ENCODE measurements at places on chromosomes 7 and 10. TPM values are rescaled to one million over a fixed set of nuclear protein-coding genes. Genes with fewer than 3 reads are reported as not detected.

Gene STRA8
- total RNA-seq, result not detected

Gene LRRC18
- total RNA-seq, result not detected

Gene FAM200A
- total RNA-seq, result 8.1 TPM

Gene KAT6B
- total RNA-seq, result 50.2 TPM

Gene IFIT2
- 14.1 TPM for total RNA-seq

DNA sequence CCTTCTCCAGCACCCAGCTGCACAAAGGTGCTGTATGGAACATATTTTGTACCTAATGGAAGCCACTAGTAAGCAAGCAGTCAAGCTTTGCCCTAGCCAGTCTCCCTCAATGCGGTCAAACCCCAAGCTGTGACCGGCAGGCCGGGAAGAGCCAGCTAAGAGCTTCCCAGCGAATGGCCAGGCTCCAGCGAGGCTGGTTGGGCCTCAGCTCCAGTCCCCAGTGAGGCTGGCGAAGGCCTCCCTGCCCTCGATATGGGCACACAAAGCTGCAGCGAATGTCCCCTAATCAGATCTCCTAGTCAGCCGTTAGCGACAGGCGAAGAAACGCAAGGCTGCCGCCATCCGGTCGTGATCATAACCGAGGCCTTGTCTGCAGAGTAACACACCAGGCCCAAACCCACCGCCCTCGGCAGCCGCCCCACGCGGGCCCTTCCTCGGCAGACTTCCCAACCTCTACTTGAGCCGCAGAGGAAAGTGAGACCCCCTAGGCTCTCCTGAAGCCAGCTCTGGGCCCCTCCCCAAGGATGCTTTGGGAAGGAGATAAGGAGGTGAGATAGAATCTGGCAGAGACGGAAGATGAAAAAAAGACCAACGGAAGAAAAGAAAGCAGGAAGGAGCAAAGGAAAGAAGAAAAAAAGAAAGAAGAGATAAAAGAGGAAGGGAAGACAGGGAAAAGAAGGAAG is 3.1 kb upstream of the HOXA9 start:
- H3K27me3 ChIP-seq, result peaks cover 61% of the 10 kb centered on the region
- H3K36me3 ChIP-seq, result no peaks in the 10 kb centered on the region
- H3K4me1 ChIP-seq, result peaks cover 18% of the 10 kb centered on the region
- no peak overlapping the region for H3K27ac ChIP-seq
- no peak for DNase-seq

DNA sequence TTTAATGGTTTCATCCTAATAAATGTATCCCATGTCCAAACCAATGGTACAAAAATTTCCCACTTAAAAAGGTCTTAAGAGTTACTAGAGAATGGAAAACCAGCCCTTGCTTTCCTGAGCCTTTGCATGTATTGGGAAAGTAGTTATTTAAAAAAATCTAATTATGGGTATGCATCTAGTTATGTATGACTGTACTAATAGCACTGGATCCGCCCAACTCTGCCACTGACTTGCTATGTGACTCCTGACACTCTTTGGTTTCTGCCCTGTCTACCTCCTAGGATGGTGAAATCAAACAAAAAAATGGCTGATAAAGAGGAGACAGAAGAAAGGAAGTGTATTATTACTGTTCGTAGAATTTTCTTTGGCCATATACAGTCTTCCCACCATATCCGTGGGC is 110.4 kb upstream of the CCDC6 start:
- no peak for DNase-seq
- H3K27me3 ChIP-seq, result no peaks in the 10 kb centered on the region
- H3K4me3 ChIP-seq, result no peak overlapping the region
- no peak overlapping the region for H3K27ac ChIP-seq
- H3K4me1 ChIP-seq, result no peaks in the 10 kb centered on the region

GRCh38 chr7:44051611-44052220 is 7.2 kb downstream of the DBNL start:
- no peaks in the 10 kb centered on the region for H3K4me1 ChIP-seq
- peak; percentile 20 for DNase-seq
- H3K27me3 ChIP-seq, result no peaks in the 10 kb centered on the region
- no peaks in the 10 kb centered on the region for H3K36me3 ChIP-seq
- H3K27ac ChIP-seq, result no peak overlapping the region

- H3K27me3 ChIP-seq, result no peaks in the 10 kb centered on the region
- DNase-seq, result no peak
- H3K4me1 ChIP-seq, result no peaks in the 10 kb centered on the region
- no peaks in the 10 kb centered on the region for H3K36me3 ChIP-seq
- no peak overlapping the region for H3K27ac ChIP-seq
Observed at GRCh38 chr7:65338346-65338745, 35.3 kb upstream of the ZNF92 start.

DNA sequence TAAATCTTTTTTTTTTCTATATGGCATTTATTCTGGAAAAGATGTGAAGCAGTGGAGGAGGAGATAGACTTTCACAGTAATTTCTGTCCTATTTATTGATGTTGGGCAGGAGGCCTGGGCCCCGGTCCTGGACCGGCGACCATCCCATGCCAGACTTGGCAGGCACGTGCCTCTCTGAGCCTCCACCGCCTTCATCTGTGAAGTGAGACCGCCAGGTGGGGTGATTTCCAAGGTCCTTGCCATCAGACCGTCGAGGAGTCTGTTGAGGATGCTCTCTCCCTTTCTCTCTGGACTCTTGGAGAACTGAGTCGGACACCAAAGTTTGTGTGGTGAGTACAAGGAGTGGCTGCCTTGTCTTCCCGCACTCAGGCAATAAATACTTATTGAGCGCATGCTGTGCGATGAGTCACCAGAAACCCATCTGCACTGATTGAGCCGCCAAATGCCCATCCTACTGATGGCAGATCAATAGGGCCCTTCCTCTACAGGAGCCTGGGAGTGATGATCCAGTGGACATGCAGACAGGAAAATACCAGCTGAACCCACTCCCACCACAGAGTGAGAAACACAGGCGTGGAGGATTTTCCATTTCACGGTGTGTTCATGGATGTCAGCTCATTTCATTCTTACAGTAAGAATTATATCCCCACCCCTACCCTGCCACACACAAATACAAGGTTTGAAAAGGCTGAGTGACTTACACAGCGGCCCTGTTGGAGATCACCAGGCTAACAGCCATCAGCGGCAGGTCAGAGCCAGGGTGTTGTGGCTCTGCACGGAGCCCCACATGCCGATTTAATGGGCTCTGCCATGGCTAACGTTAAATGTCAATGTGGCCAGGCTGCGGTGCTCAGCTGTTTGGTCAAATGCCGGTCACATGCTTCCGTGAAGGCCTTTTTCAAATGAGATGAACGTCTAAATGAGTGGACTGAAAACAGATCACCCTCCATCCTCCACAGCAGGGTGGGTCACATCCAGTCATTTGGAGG is 11.5 kb upstream of the PRKAG2 start:
- H3K27me3 ChIP-seq, result peaks cover 7% of the 10 kb centered on the region
- no peaks in the 10 kb centered on the region for H3K4me1 ChIP-seq
- H3K4me3 ChIP-seq, result no peak overlapping the region
- no peaks in the 10 kb centered on the region for H3K36me3 ChIP-seq
- no peak for DNase-seq

DNA sequence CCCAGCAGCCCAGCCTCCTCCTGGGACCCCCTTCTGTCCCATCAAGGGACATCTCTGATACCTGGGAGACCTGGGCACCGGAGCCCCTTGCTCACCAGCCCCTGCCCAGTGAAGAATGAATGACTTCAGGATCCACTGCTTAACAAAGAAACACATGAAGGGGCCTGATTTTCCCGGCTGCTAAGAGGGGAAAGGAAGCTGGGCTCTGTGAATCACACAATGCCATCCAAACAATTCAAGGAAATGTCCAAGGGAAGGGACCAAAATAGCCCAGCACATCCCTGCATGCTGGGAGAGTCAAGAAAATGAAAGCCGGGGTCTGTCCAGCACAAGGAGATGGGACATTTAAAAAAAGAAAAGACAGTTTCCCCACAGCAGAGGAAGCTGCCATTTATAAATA is 128.7 kb upstream of the JCAD start:
- DNase-seq, result peak; percentile 19
- H3K27me3 ChIP-seq, result no peaks in the 10 kb centered on the region
- H3K4me3 ChIP-seq, result no peak overlapping the region
- no peaks in the 10 kb centered on the region for H3K4me1 ChIP-seq
- H3K27ac ChIP-seq, result no peak overlapping the region

DNA sequence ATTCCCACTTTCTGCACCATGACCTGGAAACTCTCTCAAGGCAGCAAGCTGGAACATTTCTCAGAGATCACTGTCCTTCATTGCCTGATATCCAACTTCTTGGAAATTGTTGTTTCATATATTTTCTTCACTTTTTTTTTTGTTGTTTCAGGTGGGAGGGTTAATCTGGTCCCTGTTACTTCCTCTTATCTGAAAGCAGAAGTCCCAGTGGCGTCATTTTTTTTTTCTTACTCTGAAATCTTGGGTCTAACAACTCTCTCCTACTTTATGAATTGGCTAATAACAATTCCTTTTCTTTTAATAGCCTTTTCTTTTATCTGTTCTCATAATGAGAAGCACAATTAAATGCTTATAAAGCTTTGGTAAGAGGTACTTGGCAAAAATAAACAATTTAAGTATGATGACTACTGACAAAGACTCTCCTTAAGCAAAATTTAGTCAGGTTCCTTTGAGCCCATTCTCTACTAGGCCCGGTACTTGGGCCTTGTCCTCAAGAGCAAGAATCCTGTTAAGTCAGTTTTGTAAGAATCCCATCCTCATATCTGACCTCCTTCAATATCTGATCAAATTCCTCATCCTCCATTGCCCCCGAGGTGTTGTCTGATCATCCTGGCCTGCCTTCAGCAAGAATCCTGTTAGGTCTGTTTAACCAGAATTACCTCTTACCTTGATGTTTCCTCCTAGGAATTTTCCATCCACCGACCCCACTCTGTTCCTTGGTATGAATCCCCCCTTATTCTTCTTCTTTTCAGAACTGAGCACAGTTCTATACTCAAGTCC is 11.5 kb upstream of the CC2D2B start:
- no peaks in the 10 kb centered on the region for H3K36me3 ChIP-seq
- no peaks in the 10 kb centered on the region for H3K4me1 ChIP-seq
- no peak overlapping the region for H3K4me3 ChIP-seq
- no peaks in the 10 kb centered on the region for H3K27me3 ChIP-seq
- DNase-seq, result no peak

DNA sequence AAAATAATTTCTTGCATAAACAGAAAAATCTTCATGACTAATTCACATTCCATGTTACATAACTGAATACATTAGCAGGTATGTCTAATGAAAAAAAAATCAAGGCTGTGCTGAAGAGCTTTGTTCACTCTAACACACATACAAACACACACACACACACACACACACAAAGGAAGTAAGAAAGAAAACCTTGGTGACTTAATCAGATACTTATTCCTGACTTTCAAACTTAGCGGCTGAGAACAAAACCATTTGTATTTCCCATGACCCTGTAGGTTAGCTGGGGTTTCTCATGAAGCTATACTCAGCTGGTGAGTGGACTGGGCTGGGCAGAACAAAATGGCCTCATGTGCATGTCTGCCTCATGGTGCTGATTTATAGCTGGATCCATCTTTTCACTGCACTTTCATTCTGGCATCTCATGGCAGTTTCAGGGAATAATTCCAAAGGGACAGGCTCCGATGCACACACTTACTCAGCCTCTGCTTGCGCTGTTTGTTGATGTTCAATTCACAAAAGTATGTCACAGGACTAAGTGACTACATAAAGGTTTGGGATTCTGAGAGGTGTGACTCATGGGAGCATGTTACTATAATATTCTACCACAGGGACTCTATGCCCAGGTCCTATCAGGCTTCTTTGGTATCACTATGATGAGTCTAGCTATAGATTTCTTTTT is 161.2 kb downstream of the PCLO start:
- H3K4me1 ChIP-seq, result no peaks in the 10 kb centered on the region
- H3K36me3 ChIP-seq, result no peaks in the 10 kb centered on the region
- H3K27me3 ChIP-seq, result no peaks in the 10 kb centered on the region
- DNase-seq, result no peak
- no peak overlapping the region for H3K4me3 ChIP-seq
- no peak overlapping the region for H3K27ac ChIP-seq

DNA sequence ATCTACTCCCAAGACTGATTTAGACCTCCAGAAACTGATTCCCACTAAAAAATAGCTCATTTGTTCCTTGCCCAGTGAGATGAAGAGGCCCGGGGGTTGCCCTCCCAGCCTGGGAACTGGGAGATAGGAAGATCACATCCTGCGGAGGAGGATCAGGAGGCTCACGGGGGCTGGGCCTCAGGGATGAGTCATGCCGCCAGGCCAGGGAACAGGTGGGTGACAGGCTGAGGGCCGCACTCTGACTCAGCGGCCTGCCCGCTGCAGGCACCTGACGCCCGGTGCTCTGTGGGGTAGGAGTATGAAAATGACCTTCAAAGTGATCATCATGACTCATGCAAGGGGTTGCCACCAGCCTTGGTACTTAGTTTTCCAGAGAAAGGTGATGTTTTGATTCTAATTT is 104.5 kb upstream of the ZPBP start:
- H3K4me3 ChIP-seq, result no peak overlapping the region
- DNase-seq, result peak; percentile 56
- no peaks in the 10 kb centered on the region for H3K4me1 ChIP-seq
- no peak overlapping the region for H3K27ac ChIP-seq
- H3K36me3 ChIP-seq, result no peaks in the 10 kb centered on the region

GRCh38 chr10:43971306-43971705 is 322.6 kb upstream of the ZNF32 start:
- H3K27me3 ChIP-seq, result no peaks in the 10 kb centered on the region
- no peak overlapping the region for H3K4me3 ChIP-seq
- H3K4me1 ChIP-seq, result no peaks in the 10 kb centered on the region
- no peak overlapping the region for H3K27ac ChIP-seq

- H3K27ac ChIP-seq, result no peak overlapping the region
- no peaks in the 10 kb centered on the region for H3K27me3 ChIP-seq
- H3K4me3 ChIP-seq, result no peak overlapping the region
- peaks cover 37% of the 10 kb centered on the region for H3K4me1 ChIP-seq
- no peaks in the 10 kb centered on the region for H3K36me3 ChIP-seq
Observed at GRCh38 chr10:97643441-97643985, 3.0 kb downstream of the PI4K2A start.

- no peak overlapping the region for H3K27ac ChIP-seq
- H3K4me1 ChIP-seq, result no peaks in the 10 kb centered on the region
- no peaks in the 10 kb centered on the region for H3K36me3 ChIP-seq
- DNase-seq, result no peak
Observed at GRCh38 chr10:17375936-17376584, 78.3 kb downstream of the ST8SIA6 start.
